ENCODE measurements at places on chromosomes 6 and 20.

- no peak for DNase-seq
Observed at GRCh38 chr6:27922949-27923348, 10.8 kb upstream of the OR2B2 start.

GRCh38 chr20:14444106-14444505, 106.7 kb upstream of the FLRT3 start:
- no peak for DNase-seq

GRCh38 chr20:7722564-7722963, 217.7 kb downstream of the HAO1 start:
- no peak for DNase-seq

DNA sequence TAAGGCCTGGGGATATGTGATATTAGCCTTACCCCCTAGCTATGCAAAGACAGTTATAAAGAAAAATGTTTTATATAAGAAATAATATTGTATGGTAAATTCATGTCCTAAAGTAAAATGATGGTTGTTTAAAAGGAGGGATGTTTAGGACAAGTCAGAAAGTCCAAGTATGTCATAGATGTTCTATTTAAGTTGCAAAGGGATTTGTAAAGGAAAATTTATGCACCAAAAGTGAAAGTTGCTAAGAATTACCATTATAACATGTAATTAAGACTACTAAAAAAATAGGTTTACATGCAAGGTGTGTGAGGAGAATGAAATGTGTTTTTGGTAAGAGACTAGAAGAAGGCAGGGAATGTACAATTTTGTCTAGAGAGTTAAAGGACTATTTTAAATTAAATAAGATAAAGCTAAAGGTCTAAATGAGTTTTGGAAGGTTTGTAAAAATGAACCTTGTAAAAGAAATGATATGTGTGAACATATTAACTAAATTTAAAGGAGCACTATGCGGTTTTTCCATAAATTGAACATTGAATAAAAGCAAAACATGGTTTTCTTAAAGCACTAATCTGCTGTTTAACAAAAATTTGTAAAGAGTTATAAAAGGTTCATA, 22.7 kb upstream of the GOPC start:
- no peak for DNase-seq

GRCh38 chr6:160750276-160750689, 48.2 kb downstream of the PLG start:
- no peak for DNase-seq

GRCh38 chr6:100577425-100577824, 112.7 kb upstream of the SIM1 start:
- no peak for DNase-seq

DNA sequence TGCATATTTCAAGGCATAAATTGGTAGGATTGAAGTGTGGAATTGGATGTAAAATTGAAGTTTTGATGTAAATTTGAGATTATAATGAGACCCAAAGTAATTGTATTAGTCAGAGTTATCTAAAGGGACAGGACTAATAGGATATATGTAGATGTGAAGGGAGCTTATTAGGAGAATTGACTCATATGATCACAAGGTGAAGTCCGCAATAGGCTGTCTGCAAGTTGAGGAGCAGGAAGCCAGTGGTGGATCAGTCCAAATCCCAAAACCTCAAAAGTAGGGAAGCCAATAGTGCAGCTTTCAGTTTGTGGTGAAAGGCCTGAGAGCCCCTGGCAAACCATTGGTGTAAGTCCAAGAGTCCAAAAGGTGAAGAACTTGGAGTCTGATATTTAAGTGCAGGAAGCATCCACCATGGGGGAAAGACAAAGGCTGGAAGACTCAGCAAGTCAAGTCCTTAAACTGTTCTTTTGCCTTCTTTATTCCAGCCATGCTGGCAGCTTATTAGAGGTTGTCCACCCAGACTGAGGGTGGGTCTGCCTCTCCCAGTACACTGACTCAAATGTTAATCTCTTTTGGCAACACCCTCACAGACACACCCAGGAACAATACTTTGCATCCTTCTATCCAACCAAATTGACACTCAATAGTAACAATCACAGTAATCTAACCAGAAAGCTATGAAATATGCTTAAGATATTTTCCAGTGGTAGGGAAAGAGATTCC, 442.6 kb upstream of the PTCHD4 start:
- DNase-seq, result no peak

DNA sequence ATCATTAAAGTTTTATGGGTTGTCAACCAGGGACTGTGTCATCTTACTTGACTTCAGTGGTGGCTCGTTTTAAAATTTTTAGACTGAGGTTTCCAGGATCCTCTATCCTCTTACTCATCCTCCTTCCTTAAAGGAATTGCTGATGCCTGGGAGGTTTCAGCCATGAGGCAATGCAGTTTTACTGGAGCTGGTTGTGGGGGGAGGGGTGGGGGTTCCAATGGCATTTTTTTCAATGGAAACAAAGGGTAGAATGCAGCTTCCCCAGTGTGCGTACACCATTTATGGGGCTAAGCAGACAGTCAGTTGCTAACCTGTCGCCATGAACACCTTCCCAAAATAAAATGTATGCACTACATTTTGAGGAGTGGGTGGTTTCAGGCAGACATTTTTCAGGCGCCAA, 88.0 kb downstream of the METTL24 start:
- DNase-seq, result no peak

DNA sequence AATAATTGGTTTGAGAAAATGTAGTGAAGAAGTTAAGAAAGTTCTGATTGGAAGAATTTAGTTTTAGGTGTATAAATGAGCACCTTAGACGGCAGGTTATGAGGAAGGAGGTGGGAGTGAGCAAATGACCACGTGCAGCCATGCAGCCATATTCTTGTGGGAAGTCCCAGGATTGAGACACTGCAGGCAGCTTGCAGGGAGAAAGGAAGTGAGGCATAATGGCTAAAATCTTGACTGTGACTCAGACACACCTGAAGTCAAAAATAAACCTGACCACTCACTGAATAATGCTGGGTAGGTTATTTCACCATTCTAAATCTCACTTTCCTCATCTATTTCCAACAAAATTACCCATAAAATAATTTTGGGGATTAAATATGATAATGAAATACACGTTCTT, 16.6 kb downstream of the DSE start:
- no peak for DNase-seq

DNA sequence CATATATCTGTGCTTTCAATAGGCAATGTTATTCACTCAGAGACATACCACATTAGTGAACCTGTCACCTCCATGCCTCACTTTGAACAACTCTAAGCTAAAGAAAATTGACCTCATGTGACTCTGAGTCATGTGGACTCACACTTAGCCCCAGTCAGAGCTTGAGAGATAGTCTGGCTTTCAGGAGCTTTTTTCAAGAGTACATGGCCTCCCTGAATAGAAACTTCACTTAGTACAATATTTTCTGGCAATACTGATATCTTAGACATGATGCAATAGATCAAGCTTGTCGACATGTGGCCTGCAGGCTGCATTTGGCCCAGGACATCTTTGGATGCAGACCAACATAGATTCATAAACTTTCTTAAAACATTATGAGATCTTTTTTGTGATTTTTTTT, 8.5 kb downstream of the SPTLC3 start:
- DNase-seq, result no peak

GRCh38 chr6:4819706-4820283, 43.6 kb downstream of the CDYL start:
- DNase-seq, result no peak

- no peak for DNase-seq
Observed at GRCh38 chr20:29873946-29874345, 1383.5 kb upstream of the DEFB115 start.

- DNase-seq, result no peak
Observed at GRCh38 chr20:44405257-44405656, 49.8 kb downstream of the HNF4A start.

GRCh38 chr6:91243436-91243835, 656.6 kb upstream of the MAP3K7 start:
- no peak for DNase-seq

DNA sequence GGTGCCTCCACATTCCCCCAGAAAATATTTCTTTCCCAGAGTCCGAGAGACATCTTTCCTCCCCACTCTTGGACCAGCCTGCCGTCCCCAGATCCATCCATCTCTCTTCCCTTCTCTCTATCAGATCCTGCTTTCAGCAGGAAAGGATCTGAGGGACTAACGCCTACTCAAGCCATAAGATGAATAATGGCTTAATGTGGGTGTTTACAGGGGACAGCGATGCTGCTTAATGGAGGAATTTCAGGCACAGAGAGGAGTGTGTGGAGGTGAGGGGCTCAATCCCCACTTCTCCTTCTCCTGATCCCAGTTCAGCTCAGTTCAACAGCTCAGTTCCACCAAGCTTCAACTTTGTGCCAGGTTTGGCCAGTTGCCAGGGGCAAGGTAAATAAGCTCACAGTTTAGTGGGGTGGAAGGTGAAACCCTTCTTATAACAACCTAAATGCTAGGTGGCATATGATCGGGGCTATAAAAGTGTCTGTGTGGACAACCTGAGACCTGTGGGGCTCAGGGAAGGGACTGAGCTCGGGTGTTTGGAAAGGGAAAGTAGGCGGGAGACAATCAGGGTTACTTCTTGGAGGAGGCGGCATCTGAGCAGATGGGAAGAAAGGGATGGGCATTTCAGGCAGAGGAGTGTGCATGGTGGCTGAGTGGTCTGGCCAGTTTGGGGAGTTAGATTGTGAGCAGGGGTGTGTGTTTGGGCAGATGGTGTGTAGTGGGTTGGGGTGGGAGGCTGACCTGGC, 55.8 kb downstream of the CDH22 start:
- DNase-seq, result no peak

DNA sequence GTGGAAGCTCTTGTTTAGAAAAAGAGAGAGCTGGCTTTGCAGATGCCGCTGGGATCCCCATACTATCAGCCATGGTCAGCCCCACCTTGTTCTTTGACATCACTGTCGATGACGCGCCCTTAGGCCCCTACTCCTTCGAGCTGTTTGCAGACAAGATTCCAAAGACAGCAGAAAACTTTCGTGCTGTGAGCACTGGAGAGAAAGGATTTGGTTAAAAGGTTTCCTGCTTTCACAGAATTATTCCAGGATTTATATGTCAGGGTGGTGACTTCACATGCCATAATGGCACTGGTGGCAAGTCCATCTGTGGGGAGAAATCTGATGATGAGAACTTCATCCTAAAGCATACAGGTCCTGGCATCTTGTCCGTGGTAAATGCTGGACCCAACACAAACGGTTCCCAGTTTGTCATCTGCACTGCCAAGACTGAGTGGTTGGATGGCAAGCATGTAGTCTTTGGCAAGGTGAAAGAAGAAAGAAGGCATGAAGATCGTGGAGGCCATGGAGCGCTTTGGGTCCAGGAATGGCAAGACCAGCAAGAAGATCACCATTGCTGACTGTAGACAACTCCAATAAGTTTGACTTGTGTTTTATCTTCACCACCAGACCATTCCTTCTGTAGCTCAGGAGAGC, 2.4 kb upstream of the BLCAP start:
- no peak for DNase-seq

DNA sequence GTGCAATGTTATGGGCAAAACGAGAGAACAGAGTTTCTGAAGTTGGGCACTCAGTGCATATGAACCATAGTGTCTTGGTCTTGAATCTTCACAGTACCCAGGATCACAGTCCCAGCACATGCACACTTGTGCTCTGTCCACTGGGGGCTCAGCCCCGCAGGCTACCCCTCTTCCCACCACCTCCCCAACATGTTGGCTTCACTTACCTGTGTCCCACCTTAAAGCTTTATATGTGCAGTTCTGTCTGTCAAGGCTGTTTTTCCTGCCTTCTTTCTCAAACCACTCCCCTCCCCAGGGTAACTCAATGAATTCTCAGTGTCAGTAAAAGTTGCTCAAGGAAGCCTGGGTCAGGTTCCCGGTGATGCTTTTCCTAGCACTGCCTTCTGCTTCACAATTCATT, 129.9 kb downstream of the DOK5 start:
- no peak for DNase-seq

DNA sequence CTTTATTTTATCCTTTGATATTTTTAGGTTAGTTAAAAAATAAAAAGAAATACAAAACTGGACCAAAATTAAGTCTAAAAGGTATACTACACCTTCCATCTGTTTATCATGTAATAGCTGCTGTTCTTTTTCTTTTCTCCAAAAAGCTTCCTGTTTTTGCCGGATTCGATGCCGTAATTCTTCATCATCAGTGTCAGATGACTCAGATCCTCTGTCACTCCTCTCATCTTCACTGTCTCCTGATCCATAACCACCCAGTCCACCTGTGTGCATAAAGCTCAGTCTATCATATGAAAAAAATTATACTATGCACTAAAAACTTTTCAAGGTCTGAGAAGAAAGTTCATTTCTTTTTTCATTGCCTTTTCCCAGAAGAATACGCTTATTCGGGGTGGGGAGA, 8.5 kb upstream of the COQ3 start:
- DNase-seq, result no peak

- no peak for DNase-seq
Observed at GRCh38 chr6:17700421-17701416, 6.0 kb downstream of the NUP153 start.

DNA sequence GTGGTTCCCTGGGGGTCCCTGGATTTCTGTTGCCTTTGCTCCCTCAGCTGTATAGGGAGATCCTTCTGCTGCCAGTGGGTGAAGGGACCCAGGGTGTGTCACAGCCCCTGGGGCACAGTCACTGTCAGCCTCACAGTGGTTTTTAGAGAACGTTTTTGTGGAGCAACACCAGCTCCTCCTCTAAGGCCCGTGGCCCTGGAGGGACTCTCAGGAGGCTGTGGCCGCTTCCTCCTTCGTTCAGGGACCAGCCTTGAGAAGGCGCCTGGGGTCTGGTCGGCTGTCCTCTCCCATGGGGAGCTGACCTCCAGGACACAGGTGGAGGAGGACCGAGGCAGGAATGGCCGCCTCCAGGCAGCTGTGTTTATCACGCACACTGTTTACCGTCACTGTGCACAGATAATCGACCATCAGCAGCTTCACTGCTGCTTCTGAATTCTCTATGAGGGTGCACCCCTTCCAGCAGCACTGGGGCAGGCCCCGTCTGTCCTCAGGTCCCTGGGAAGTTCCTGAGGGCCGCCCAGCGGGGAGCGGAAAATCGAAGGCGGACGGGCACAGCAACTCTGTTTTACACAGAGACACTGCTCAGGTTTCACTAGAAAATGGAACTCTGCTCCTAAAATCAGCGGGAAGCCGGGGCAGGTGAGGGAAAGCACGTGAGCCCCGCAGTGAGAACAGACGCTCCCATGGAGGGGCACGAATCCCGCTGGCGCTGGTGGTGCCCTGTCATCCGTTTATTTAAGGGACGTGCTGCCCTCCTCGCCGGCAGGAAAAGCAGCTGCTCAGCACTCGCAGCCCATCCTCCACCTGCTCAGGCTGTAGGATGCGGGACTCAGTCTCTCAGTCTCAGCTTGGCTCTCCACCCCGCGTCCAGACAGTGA, 10.4 kb upstream of the FRMD1 start:
- DNase-seq, result no peak

- DNase-seq, result no peak
Observed at GRCh38 chr20:33783818-33784217, 27.3 kb upstream of the CHMP4B start.

- DNase-seq, result no peak
Observed at GRCh38 chr20:11056414-11056813, 382.6 kb upstream of the JAG1 start.

- DNase-seq, result no peak
Observed at GRCh38 chr6:26367114-26367513, 2.1 kb downstream of the BTN3A2 start.

GRCh38 chr6:34460796-34461507, 4.9 kb upstream of the PACSIN1 start:
- DNase-seq, result no peak

- no peak for DNase-seq
Observed at GRCh38 chr6:126052485-126052884, 66.1 kb downstream of the TRMT11 start.

- no peak for DNase-seq
Observed at GRCh38 chr20:18414140-18414539, 52.7 kb downstream of the DZANK1 start.

All from globus pallidus (tissue), 1 donor.